ENCODE measurements at places on chromosomes 11 and 22.

DNA sequence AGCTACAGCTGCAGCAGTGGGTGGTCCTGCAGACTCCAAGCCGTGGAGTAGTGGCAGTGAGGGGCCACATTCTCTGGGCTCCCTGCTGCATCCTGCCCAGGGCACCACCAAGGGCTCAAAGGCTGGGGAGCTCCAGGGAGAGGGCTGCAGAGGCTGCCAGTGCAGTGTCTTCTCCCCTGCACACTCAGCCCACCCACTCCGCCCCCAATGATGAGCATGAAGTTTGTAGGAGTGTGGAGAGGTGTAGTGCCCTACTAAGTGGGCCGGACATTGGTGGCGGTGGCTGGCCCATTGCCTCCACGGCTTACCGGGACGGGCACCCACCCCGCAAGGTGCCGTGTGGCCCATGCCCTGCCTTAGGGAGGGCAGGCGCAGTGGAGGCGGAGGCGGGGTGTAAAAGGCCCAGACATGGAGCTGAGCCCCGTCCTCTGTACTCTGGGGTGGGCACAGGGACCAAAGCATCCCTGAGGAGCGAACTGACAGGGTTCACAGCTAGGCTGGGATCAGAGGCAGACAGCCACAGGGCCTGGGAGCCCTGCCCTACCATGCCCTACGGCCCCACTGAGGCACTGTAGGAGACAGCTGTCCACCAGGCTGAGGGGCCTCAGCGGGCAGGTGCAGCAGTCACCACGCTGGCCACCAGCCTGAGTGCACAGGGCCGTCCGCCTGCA, 18.9 kb downstream of the ARVCF start:
- DNase-seq: no peak

GRCh38 chr11:41449483-41450050, 9.9 kb downstream of the LRRC4C start:
- no peak for DNase-seq

DNA sequence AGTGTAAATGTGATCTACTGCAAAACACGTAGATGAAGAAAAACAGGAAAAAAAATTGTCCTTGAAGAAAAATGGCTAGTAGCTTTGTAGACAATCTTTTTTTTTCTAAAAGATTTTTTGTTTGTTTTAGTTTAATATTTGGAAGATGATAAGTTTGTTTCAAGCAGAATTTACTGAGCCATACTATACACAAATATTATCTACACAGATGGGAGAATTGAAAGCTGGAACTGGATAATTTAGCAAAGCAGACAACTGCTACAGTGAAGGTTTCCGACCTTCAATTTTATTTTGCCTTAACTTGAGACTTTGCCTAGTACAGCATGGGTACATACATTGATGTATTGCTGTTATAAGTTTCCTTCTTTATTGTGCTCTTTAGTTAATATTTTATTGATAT, 313.0 kb upstream of the PDGFD start:
- no peak for DNase-seq

DNA sequence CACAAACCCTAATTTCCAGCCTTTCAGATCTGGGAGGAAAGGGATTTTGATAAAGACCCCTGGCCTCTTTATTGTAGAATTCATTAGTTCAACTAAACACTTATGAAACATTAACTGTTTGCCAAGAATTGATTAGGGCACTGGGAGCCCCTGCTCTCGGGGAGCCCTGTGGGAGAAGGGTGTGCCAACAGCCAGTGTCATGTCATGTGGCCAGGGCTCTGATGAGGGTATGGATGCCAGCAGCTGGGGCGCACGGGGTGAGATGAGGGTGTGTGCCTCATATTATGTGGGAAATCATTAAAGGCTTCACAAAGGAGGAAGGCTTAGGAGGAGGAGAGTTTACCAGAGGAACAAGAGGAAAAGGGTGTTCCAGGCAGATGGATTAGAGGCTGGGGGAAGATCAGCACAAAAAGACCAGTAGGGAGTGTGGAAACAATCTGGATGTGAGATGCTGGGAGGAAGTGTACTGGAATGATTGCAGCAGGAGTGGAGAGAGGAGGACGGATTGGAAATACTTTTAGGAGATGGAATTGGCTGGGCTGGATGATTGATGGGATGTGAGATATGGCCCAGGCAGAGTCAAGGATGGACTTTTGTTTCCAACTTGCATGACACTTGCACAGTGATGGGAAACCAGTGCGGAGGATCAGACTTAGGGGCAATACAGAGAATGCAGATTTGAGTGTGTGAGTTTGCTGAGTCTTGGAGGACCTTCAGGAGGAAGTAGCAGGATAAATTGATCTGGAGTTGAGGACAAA, 137.8 kb downstream of the CSNK2A3 start:
- DNase-seq: no peak

DNA sequence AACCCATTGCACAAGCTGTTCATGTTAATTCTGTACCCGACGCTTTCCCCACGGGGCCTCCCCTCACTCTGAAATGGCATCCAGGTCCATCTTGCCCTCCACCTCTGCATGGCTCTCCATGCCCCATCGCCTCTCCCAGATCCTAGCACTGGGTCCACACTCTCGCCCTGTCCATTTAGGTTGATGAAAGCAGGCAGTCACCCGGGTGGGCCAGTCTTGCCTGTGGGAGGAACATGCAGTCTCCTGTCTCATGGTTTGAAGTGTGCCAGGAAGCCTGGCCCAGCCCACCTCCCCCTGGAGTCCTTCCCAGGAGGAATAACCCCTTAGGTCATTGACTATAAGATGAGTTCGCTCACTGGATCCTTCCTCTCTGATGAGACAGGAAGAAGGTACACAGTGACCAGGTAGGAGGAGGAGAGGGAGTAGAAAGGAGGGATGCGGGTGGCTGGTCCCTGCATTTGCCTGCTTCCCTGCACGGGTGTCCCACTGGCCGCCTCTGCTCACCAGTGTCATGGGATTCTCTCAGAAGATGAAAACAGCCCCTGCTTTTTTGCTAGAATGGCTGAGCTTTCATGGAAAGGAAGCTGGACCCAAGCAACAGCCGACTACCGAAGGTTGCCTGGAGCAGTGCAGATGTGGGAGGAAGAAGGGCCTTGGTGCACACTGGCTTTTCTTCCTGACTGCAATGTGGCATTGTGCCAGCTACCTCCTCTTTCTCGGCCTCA, 6.8 kb downstream of the TMEM121B start:
- DNase-seq: no peak

DNA sequence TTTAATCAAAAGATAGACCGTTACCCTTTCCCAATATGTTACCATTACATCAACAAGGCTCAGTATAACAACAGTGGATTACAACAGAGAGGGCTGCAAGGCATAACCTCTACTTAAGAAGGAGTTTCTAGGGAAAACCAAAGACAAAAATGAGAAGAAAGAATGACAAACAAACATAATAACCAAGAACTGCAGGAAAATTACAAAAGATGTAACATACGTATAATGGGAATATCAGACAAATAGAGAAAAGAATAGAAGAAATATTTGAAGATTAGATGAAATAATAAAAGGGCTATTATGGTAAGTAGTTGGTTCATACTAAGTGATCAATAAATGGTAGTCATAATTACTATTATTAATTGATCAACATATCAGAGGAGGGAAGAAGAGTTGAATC, 39.1 kb downstream of the SPON1 start:
- DNase-seq: no peak

GRCh38 chr11:64369440-64370421, 10.8 kb downstream of the RPS6KA4 start:
- no peak for DNase-seq

GRCh38 chr22:31332010-31332409, 14.1 kb downstream of the PATZ1 start:
- DNase-seq: no peak

DNA sequence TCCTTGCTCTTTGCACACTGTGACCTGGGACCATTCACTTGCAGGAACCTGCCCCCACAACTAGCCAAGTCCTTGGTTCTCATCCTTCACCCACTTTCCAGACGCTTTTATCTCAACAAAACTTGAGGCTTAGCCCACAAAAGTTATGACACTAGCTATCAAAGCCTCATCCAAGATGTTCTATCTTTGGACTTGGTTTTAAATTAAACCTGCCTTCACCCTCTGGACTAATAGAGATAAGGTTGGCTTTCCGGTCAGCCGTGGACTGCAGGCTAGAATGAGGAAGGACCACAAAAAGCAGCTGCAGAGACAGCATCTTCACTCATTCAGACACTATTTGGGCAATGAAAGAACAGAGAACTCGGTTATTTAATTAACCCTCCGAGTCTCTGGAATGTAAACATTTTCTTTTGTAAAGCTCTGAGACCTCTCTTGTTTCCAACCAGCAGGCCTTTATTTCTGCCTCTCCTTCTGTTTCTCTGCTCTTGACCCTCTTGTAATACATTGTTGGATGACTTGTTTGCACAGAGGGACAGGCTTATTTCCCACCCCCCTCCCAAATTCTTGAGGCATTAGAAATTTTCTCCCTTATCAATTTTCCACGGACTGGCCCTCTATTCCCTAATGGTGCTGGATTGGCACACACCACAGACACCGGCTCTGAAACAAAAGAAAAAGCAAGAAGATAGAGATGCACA, 41.4 kb downstream of the ARL14EP start:
- DNase-seq: peak; percentile 60

- no peak for DNase-seq
Observed at GRCh38 chr11:7381937-7382336, 103.4 kb upstream of the OLFML1 start.

GRCh38 chr22:23565915-23566704, 14.0 kb downstream of the IGLL1 start:
- DNase-seq: peak; percentile 68

GRCh38 chr11:108734956-108735559, 70.2 kb downstream of the DDX10 start:
- DNase-seq: peak; percentile 5

DNA sequence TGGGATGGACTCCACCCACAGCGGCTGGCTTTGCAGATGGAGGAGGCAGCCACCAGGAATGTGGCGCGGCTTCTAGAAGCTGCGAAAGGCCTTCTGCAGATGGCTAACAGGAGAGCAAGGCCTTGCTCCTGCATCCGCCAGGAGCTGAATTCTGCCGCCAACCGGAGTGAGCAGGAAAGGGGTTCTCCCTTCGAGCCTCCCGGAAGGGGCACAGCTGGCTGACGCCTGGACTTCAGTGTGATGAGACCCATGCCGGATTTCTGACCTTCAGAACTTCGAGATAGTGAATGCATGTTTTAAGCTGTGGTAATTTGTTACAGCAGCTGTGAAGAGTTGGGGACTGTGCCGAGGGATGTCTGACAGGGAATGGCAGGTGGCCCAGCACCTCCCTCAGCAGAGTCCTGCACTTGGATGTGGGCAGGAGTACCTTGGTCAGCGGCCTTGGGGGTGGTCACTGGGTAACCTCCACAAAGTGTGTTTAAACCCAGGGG, 7.7 kb downstream of the TBC1D22A start:
- DNase-seq: no peak

- DNase-seq: peak; percentile 97
Observed at GRCh38 chr11:113161711-113162591, 152.4 kb upstream of the TTC12 start.

- no peak for DNase-seq
Observed at GRCh38 chr22:23205339-23206049, 25.2 kb downstream of the BCR start.

DNA sequence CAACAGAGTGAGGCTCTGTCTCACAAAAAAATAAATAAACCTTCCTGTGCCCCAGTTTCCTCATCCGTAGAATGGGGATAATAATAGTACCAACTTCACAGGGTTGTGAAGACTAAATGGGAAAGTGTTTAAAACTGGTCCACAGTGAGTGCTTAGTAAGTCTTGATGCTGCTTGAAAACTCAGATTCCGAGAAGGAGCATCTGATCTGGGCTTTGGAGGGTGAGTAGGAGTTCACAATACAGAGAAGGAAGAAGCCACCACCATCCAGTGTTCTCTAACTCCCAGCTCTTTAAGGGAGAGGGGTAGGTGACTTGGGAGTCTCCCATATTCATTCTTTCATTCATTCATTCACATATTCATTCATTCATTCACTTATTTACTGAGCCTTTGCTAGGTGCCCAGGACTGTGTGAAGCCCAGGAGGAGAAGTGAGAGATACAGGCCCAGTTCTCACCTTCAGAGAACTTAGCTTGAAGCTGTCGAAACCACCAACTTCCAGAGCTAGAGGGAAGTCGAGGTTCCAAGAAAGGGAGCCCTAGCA, 17.7 kb downstream of the CYTH4 start:
- DNase-seq: no peak

DNA sequence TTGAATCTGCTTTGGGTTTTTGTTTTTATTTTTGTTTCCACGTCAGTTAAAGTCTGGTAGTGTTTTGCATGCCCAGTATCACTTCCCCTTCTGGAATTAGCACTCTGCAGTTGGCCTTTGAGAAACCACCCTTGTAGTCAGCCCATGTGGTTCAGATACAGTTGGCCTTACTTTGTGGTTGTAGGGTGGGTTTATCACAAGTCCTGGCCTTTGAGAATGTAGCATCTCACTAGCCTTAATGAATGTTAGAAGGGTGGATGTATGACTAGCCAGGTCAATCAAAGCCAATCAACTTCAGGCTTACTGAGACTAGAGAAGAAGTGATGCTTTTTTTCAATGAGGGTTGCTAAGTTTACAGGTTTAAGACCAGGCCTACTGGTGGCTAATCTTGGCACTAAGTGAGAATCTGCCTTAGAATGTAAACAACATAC, 19.8 kb downstream of the ARL14EP start:
- no peak for DNase-seq

GRCh38 chr11:95897731-95898130, 26.2 kb downstream of the MTMR2 start:
- no peak for DNase-seq

DNA sequence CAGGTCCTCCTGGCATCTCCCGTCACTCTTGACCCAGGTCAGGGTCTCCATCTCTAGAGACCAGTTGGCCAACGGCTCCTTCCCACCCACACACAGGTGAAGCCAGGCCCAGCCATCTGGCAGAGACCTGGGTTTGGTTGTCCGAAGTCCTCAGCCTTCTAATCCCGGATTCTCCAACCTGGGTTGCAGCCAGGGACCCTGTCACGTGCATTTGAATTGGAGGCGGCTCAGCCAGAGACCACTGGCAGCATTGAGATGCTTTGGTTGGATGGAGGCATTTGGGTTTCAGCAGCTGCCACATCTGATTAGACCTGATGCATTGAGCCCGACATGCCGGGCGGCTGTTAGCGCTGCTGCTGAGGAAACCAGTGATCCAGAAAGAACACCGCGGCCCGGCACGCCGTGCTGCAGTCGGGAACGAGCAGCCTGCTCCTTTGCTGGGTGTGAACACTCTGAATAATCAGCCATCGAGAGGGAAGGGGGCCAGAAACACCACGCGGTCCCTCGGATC, 163.2 kb downstream of the BRD1 start:
- no peak for DNase-seq

GRCh38 chr11:123052901-123053721, 8.8 kb downstream of the HSPA8 start:
- no peak for DNase-seq

- DNase-seq: no peak
Observed at GRCh38 chr11:71179877-71180605, 72.3 kb downstream of the SHANK2 start.

GRCh38 chr11:20668844-20669819, at the start of gene NELL1:
TSS of gene NELL1 (plus strand) at chr11:20669586.
- DNase-seq: peak; percentile 76

GRCh38 chr11:60941371-60942119, 10.4 kb downstream of the SLC15A3 start:
- DNase-seq: no peak

- no peak for DNase-seq
Observed at GRCh38 chr11:112732031-112732430, 229.2 kb upstream of the NCAM1 start.

GRCh38 chr11:91698845-91699244, 525.8 kb upstream of the FAT3 start:
- DNase-seq: no peak

GRCh38 chr22:49668402-49668801, 159.3 kb downstream of the BRD1 start:
- DNase-seq: no peak

- DNase-seq: no peak
Observed at GRCh38 chr11:125452125-125452470, 44.0 kb downstream of the FEZ1 start.

- DNase-seq: peak; percentile 50
Observed at GRCh38 chr22:25134028-25134427, 65.6 kb upstream of the CRYBB3 start.

Data from NCI-H146 (cell line).